ENCODE measurements at places on chromosomes 1 and 21.

DNA sequence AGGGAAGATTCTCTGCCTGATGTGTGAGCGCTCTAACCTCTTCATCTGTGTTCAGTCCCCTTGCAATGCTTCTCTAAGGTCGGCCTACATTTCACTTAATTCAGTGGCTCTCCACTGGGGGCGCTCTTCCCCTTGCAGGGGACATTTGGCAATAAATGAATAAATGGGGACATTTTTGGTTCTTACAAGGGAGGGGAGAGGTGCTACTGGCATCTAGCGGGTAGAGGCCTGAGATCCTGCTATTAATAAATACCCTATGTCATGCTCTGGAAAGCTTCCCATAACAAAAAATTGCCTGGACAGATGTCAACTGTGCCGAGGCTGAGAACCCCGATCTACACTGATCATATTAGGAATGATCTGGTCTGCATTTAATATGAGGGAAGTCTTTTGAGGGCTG lies 25.9 kb upstream of the DNAJC11 start:
- DNase-seq, result peak; percentile 84

GRCh38 chr1:89602871-89603404 lies 30.0 kb upstream of the LRRC8C start:
- DNase-seq, result no peak

- no peak for DNase-seq
Measured at GRCh38 chr21:23130308-23130707, 2132.1 kb downstream of the NCAM2 start.

GRCh38 chr1:171715813-171716251 lies 26.0 kb downstream of the VAMP4 start:
- DNase-seq, result no peak
